ENCODE measurements at places on chromosomes 1 and 21.

GRCh38 chr21:46397211-46397905 is 61.3 kb upstream of the DIP2A start:
- no peak for DNase-seq

GRCh38 chr1:226731257-226731893 is 7.7 kb downstream of the ITPKB start:
- DNase-seq, result no peak

GRCh38 chr21:28127175-28127785 is 865.4 kb downstream of the LTN1 start:
- DNase-seq, result no peak

DNA sequence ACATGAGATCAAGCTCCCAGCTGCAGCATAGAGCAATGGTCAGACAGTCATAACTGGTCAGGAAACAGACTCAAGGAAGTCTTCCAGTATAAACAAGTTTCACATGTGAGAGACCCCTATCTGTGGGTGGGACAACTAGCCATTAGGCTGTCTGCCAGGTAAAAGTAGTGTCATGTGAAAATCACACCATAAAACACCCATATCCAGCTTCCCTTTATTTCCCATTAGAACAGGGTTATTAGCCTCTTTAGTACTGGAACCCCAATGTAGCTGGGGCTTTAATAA is 426.7 kb downstream of the KCNT2 start:
- no peak for DNase-seq

DNA sequence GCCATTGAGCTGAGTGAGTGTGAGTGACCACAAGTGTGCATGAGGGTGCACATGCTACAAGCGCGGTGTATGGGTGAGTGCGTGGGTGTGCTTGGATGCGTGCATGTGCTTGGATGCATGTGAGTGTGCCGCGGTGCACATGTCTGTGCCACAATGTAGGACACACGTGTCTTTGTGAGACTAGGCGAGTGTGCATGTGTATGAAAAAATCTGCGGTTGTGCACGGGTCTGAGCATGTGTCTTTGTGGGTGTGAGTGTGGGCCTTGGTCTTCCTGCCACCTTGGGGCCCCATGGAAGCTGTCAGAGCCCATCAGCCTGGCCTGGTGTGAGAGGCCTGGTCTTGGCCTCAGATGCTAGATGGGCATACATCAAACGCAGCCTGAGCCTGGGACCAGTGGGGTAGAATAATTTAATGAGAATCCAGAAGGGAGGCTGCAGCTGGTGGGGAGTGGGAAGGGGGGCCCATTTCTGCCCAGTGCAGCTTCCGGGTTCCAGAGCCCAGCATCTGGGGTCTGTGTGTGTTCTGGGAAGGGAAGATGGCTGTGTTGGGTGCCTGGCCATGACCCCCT is 103.9 kb upstream of the SLC2A1 start:
- no peak for DNase-seq
